ENCODE measurements at places on chromosomes 1 and 21.

DNA sequence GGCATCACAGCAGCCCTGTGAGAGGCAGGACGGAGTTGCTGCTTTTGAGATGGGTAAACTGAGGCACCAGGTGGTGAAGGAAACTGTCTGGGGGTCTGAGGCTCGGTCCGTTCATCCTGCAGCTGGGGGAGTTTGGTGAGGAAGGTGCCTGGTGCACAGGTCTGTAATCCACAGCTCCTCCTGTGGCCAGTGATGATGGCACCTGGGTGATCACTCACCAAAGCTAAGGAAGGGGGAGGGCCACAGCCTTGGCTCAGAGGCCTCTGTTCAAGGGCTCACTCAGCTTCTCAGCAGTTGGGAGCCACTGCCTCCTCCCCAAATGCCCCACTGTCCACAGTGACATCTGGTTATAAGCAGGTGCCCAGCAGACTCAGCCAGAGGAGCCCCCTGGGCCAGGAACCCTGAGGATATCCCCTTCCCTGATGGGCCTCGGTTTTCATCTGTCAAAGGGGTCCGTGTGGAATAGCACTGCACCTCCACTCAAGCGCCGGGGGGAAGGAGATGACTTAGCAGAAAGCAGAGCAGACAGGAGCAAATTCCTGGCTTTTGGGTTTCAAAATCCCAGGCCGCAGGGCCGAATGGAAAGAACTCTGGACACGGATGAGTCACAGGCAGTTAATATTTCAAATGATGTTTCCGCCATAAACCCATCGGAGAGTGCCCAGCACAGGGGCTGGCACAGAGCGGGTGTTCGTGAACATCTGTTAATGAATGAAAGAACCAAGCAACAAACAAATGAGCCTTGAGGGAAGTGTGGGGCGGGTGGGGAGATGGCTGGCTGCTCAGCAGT is 82.8 kb downstream of the DMRTB1 start:
- DNase-seq: peak; percentile 33

DNA sequence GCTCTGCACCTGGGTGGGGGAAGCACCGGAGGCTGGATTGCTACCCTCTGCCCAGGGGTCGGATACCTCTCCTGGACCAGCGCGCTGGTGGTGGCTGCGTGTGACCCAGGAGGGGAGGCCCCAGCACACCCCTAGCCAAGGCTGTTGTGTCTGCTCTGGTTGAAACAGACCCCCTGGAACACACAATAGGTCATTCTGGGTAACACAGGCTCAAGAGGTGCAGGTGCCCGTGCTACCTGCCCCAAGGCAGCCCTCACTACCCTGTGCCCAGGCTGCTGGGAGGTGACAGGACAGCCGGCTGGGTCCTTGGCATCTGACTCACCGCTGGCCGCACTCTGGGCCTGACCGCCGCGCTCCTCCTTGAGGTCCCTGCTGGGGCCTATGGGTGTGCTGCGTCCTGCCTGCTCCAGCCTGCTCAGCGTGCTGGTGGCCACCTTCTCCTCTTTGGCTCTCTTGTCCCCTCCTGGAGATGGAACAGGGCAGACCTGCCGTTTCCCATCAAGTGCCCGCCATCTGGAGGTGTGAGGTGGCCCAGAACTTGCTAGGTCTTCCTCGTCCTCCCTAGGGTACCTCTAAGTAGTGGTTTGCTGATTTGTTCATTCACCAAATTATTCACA is 30.0 kb downstream of the ZBTB17 start:
- DNase-seq: no peak

- DNase-seq: no peak
Observed at GRCh38 chr1:29669158-29669871, 433.0 kb downstream of the PTPRU start.

- DNase-seq: no peak
Observed at GRCh38 chr1:109274533-109275476, 8.1 kb downstream of the PSRC1 start.

DNA sequence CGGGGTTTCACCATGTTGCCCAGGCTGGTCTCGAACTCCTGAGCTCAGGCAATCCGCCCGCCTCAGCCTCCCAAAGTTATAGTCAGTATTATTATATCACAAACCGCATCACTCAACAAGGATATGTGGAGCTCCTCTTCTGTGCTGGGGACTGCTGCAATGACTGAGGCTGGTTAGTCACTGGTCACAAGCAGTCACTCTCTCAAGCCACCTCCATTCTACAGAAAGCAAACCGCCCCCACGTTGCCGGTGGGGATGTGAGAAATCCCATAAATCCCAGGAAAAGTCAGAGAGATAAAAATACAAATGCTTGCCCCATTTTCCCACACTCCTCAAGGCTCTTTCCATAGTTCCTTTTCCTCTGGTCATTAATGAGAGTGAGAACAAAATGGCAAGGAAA is 155.7 kb downstream of the ADSS2 start:
- DNase-seq: no peak

- no peak for DNase-seq
Observed at GRCh38 chr1:68229650-68230483, 2.5 kb downstream of the WLS start.

DNA sequence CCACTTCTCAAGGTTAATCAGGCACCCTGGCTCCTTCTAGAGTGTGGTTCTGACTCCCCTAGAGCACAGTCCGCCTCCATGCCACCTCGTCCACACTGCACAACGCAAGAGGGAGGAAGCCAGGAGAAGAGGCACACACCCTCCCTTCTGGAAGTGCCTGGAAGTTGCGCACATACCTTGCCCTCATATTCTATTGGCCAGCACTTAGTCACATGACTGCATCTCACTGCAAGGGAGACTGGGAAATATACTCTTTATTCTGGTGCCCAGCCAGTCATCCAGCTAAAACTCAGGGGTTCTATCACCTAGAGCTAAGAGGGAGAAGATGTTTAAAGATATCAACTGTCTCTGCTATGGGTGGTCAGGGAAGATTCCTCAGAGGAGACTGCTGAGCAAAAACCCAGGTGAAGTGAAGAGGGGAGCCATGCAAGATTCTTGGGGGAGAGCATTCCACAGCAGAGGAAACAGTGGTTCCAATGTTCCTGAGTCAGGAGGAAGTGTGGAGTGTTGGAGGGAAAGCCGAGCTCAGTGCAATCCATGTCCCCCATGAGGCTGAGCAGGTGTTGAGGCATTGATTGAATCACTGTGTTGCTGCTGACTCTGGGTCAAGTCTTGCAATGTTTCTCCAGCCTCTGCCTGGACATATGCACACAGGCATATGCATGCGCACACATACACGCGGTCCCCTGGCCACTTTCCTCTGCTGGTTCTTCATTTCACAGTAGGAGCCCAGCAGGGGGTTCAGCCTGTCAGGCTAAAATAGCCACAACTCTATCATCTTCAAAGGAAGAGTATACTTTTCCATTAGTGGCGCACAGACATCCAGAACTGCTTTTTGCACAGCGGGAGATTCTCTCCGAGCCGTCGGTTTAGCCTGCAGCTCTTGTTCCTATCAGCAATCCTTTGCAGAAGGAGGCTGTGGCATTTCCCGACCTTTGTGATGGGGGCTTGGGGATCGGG is 22.3 kb upstream of the KLHDC7A start:
- DNase-seq: no peak

DNA sequence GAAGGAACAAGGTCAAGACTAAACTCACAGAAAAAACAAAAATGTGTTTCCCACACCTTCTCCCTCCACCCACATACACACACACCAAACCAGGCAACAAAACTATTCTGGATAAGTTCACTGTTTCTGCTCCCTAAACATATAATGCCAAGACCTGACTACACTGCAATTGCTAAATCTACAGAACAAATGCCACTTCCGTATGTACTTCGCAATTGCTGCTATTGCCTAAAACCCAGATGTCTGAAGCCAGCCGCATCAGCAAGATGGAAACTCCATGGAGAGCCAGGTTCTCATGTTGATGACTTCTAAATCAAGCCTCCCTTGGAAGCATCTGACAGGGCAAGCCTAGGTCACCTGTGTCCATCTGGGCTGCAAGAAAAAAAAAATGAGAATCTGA is 8.3 kb upstream of the AIM2 start:
- no peak for DNase-seq

DNA sequence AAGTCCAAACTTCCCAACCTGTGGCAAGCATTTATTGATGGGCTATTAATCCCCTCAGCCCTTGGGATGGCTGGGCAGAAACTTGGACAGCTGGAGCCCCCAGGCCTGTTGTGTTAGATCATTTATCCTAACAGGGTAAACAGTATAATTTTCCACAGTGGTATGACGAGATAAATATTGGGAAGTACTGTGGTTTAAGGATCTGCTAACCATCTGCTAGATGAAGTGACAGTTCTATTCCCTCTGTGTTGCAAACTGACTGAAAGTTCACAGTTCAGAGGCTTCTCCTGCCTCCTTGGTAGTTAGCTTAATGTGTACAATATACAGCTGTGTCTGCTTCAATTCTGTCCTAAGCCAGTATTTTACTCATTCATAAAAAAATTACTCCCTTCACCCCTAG is 127.5 kb upstream of the CHODL start:
- no peak for DNase-seq

Data from NCI-H1694 (cell line).